Caki2 (cell line): ENCODE measurements at places on chromosomes 7 and 10. TPM values are rescaled to one million over a fixed set of nuclear protein-coding genes. Genes with fewer than 3 reads are reported as not detected.

Gene KLF14
- total RNA-seq, result not detected in 2 replicates

Gene PKD2L1
- total RNA-seq, result not detected in 2 replicates

Gene RNF148
- not detected in 2 replicates for total RNA-seq

Gene ZNF736
- 3.1 and 4.5 TPM in 2 replicates for total RNA-seq

Gene PIK3AP1
- total RNA-seq, result 0.43 and 2.7 TPM in 2 replicates
